SJSA1 (cell line): ENCODE measurements at places on chromosomes 11 and 22. TPM values are rescaled to one million over a fixed set of nuclear protein-coding genes. Genes with fewer than 3 reads are reported as not detected.

DNA sequence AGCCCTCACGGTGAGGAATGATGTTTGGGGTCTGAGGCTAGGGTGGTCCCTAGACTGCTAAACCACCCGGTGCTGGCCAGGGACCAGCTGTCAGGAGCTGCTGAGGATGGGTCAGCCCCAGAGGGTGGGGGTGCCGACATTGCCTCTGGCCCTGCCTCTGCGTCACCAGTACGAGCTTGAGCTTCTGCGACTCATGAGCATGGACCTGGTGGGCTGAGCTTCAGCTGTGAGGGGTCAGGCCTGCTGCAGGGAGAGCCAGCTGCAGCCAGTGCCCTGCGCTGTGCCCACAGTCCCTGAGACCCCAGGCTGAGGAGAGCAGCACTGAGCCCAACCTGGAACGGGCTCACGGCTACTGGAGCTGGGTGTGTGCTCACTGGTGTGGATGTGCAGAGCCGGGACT lies 7.0 kb downstream of the DERL3 start:
- no peak overlapping the region for H3K27ac ChIP-seq
- DNase-seq, result no peak
- H3K27me3 ChIP-seq, result no peaks in the 10 kb centered on the region
- H3K4me3 ChIP-seq, result no peak overlapping the region
- H3K4me1 ChIP-seq, result peaks cover 25% of the 10 kb centered on the region
- peaks cover 85% of the 10 kb centered on the region for H3K36me3 ChIP-seq

GRCh38 chr11:123373754-123374621 lies 56.1 kb upstream of the GRAMD1B start:
- no peaks in the 10 kb centered on the region for H3K27me3 ChIP-seq
- DNase-seq, result no peak
- H3K4me3 ChIP-seq, result no peak overlapping the region
- no peak overlapping the region for H3K27ac ChIP-seq
- no peaks in the 10 kb centered on the region for H3K4me1 ChIP-seq

GRCh38 chr11:10913075-10913474 lies 55.2 kb upstream of the ZBED5 start:
- H3K27me3 ChIP-seq, result no peaks in the 10 kb centered on the region
- H3K4me3 ChIP-seq, result no peak overlapping the region
- no peak overlapping the region for H3K27ac ChIP-seq
- H3K36me3 ChIP-seq, result no peaks in the 10 kb centered on the region
- no peak for DNase-seq
- H3K4me1 ChIP-seq, result peaks cover 18% of the 10 kb centered on the region

Gene ZNF143
- total RNA-seq, result 16.9 and 24.0 TPM in 2 replicates

Gene APOL3
- 2.6 and 4.7 TPM in 2 replicates for total RNA-seq

Gene SLC29A2
- total RNA-seq, result not detected in 2 replicates

GRCh38 chr11:6249770-6250555 lies 9.7 kb upstream of the CCKBR start:
- H3K4me3 ChIP-seq, result no peak overlapping the region
- H3K36me3 ChIP-seq, result no peaks in the 10 kb centered on the region
- H3K27ac ChIP-seq, result no peak overlapping the region
- H3K27me3 ChIP-seq, result no peaks in the 10 kb centered on the region
- peaks cover 5% of the 10 kb centered on the region; the same call in 1 of the 2 replicates for H3K4me1 ChIP-seq

- no peaks in the 10 kb centered on the region for H3K27me3 ChIP-seq
- peak overlapping the region; percentile 61 for H3K4me3 ChIP-seq
- H3K27ac ChIP-seq, result peak overlapping the region; percentile 86
These were observed 1.4 kb downstream of the SLC35C1 start for GRCh38 chr11:45806072-45806933.

DNA sequence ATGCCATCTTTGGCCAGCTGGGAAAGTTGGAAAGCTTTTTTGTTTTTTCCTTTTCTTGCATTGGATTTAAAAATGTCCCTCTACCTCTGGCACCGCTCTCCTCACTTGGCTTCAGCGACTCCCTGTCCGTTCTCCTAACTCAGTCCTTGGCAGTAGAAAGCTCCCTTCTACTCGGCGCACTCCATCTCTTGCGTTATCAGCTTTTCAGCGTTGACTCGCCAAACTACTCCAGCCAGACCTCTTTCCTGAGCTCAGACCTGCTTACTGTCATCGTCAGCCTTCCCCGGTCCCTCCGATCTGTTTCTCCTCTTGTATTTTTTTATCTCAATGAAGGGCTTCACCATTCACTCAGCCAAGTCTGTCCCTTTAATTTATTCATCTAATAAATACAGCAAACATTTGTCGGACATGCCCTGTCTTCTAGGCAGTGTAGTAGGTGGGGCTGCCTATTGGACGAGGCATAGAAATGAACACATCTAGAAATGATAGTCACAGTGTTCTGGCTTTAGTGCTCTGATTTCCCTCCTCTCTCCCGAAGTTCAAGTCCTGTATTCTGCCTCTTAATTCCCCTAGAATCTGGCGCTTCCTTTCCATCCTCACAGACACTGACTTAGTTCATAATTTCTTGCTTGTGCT lies 839 bp downstream of the CEP164 start:
- H3K27me3 ChIP-seq, result no peaks in the 10 kb centered on the region
- no peaks in the 10 kb centered on the region for H3K36me3 ChIP-seq
- H3K27ac ChIP-seq, result peak overlapping the region; percentile 86
- no peak for DNase-seq
- 0 out of 2 replicates have a peak, but pooled peaks cover 6% of the 10 kb centered on the region for H3K4me1 ChIP-seq

Gene CNIH2
- total RNA-seq, result 2.8 and 6.2 TPM in 2 replicates

DNA sequence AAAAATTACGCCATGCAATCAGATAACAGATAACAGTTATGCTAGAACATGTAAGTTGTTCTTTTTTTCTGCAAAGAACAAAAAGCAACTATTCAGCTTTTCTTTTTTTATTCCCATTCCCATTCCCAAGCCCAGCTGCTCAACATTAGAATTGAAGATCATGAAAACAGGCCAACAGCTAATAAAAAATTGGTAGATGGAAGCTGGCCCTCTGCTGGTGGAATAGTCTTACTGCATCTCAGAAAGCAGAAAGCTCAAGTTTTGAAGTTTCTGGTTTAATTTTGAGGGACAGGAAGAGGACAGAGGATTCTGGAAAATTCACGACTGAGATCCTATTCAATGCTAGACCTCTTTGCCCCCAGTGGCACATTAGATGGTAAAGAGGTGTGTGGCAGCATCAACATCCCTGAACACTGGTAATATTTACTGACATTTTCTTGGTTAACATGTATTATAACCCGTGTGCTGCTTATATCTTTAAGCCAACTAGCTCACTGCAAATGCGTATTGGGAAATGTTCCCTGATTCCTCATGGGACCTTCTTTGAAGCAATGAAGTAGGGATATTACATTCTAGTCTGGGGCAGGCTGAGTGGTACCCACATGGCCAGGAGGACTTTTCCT lies 591.2 kb downstream of the OPCML start:
- H3K4me3 ChIP-seq, result no peak overlapping the region
- H3K4me1 ChIP-seq, result no peaks in the 10 kb centered on the region
- no peaks in the 10 kb centered on the region for H3K27me3 ChIP-seq

- H3K36me3 ChIP-seq, result no peaks in the 10 kb centered on the region
- no peaks in the 10 kb centered on the region for H3K27me3 ChIP-seq
- H3K4me3 ChIP-seq, result no peak overlapping the region
- no peaks in the 10 kb centered on the region for H3K4me1 ChIP-seq
- H3K27ac ChIP-seq, result no peak overlapping the region
- DNase-seq, result no peak
These were observed 115.7 kb upstream of the C11orf87 start for GRCh38 chr11:109306322-109306721.

DNA sequence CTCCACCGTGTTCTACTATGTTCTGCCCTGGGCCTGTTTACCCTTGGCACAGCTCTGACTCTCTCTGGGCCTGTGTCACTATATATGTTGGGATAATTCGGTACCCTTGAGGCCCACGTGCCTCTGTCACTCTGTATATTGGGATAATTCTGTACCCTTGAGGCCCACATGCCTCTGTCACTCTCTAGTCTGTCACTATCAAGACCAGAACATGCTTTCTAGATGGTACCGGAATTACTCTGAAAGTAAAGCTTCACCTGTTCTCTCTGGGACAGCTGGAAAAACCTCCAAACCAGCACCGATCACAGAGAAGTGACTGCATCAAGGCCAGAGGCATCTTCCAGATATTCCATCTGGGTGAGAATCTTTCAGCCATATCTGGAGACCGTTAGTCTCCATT lies 9.3 kb upstream of the FCHSD2 start:
- no peak for DNase-seq
- no peak overlapping the region for H3K27ac ChIP-seq
- H3K27me3 ChIP-seq, result no peaks in the 10 kb centered on the region
- peaks cover 22% of the 10 kb centered on the region for H3K4me1 ChIP-seq
- no peaks in the 10 kb centered on the region for H3K36me3 ChIP-seq

DNA sequence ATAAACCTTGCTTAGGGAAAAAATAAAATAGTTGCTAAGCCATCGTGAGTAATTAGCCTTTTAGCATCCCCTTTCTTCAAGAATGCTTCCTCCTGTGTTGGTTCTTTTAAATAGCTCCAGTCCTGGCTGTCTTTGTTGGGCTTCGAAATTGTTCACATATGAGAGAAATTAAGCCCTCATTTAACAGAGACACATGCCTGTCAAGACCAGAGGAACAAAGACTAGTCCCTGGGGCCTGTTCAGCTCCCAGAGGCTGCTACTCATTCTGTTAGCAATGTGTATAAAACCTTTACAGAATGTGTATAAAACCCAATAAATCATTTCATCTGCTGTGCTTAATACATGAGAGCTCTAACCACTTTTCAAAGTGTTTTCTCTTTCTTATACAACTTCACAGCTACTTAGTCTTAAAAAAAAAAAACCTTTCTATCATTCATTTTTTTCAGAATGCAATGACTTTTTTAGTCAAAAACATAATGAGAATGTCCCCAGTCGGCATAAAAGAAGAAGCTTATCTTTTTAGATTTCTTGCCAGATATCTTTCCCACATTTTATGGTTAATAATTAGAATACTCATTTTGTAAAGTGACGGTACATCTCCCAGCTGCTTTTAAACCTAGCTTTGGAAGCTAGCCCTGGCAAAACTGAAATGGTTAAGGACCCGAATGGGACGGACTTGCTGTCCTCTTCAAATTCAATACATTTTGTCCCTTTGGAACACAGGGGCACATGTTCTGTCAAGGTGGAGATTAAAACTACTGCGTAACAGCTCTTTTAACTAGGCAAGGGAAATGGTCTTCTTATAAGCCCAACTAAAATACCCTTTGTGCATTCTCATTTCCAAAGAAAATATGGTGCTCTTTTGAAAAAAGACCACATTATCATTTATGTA lies 186.1 kb downstream of the SOX6 start:
- peak overlapping the region; percentile 14; the same call in 1 of the 2 replicates for H3K27ac ChIP-seq
- no peak overlapping the region for H3K4me3 ChIP-seq
- H3K27me3 ChIP-seq, result no peaks in the 10 kb centered on the region

GRCh38 chr11:69113226-69113625 lies 42.5 kb upstream of the SMIM38 start:
- H3K27ac ChIP-seq, result no peak overlapping the region
- H3K27me3 ChIP-seq, result no peaks in the 10 kb centered on the region
- no peaks in the 10 kb centered on the region for H3K4me1 ChIP-seq

- peak within 1 kb of the TSS; percentile 98 for H3K4me3 ChIP-seq
- peaks cover 20% of the 10 kb centered on the region for H3K4me1 ChIP-seq
- peaks cover 37% of the 10 kb centered on the region for H3K36me3 ChIP-seq
- peak within 1 kb of the TSS; percentile 49 for H3K27ac ChIP-seq
- H3K27me3 ChIP-seq, result no peaks in the 10 kb centered on the region
These were observed at the start of gene ZFTA for GRCh38 chr11:63768237-63769041. ZFTA (minus strand) TSS chr11:63768775; CDS start chr11:63768622, 153 bp downstream.

Gene IGLL1
- total RNA-seq, result not detected in 2 replicates

Gene SAC3D1
- total RNA-seq, result 35.8 and 69.9 TPM in 2 replicates

- H3K27ac ChIP-seq, result no peak overlapping the region
- peak; percentile 67 for DNase-seq
- no peaks in the 10 kb centered on the region for H3K36me3 ChIP-seq
- H3K27me3 ChIP-seq, result no peaks in the 10 kb centered on the region
These were observed 62.6 kb upstream of the RASD2 start for GRCh38 chr22:35477911-35478582.

DNA sequence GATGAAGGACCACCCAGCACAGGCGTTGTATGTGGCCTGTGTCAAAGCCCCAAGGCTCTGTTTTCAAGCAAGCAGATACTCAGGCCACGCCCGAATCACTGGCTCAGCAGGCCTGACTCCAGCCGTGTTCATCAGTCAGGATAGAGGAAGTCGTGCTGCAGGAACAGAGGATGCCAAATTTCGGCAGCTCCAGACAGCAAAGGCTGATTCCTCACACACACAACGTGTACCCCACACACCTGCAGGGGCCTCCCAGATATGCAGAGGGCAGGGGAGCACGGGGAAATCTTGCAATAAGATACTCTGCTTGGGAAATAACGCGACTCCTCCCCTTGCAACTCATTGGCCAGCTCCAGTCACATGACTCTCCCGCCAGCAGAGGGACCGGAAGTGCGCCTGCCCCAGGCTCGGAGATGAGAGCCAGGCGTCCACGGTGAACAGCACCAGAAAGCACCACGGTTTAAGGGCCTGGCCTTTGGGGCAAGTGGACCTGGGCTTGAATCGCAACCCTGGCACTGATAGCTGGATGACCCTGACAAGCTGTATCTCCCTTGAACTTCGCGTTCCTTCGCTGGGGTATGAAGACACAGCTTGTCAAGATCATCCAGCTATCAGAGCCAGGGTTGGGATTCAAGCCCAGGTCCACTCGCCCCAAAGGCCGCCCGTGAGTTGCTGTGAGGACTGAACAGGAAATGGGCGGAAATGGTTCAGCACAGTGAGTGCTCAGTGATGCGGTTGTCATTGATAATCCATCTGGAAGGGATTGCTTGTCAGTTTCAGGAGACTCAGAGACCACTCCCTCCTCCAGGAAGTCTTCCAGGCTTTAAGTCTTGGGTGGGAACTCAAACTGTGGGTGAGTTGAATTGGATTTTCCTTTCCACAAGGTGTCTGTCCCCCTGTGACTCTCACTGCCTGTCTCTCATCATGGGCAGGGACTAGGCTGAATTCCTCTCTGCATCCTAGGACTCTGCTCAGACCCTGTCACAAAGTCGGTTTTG lies 88.5 kb downstream of the MYEOV start:
- no peaks in the 10 kb centered on the region for H3K27me3 ChIP-seq
- H3K36me3 ChIP-seq, result peaks cover 3% of the 10 kb centered on the region; the same call in 1 of the 2 replicates
- H3K4me1 ChIP-seq, result peaks cover 85% of the 10 kb centered on the region
- DNase-seq, result peak; percentile 100

GRCh38 chr22:30947816-30948454 lies 20.6 kb downstream of the MORC2 start:
- DNase-seq, result no peak
- H3K27me3 ChIP-seq, result no peaks in the 10 kb centered on the region
- no peak overlapping the region for H3K4me3 ChIP-seq

Gene LUZP2
- total RNA-seq, result not detected in 2 replicates
